ENCODE measurements at places on chromosomes 5 and 9.

DNA sequence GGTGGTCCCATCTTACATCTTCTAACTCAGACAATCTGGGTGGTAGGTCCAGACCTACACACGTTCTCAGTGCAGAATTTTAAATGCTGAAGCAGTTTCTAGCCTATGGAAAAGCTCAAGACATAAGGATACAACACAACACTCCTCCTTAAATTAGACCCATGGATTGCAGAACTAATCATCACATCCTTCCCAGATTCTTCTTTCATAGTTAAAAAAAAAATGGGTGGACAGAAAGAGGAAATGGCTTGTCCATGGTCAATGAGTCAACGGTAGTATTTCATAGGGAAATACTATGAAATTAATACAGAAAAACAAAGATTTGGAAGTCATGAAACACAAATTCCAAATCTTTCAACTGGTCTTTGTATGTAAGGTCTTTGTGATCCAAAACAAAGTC, 106.9 kb downstream of the PAPPA start:
- no peak for DNase-seq

DNA sequence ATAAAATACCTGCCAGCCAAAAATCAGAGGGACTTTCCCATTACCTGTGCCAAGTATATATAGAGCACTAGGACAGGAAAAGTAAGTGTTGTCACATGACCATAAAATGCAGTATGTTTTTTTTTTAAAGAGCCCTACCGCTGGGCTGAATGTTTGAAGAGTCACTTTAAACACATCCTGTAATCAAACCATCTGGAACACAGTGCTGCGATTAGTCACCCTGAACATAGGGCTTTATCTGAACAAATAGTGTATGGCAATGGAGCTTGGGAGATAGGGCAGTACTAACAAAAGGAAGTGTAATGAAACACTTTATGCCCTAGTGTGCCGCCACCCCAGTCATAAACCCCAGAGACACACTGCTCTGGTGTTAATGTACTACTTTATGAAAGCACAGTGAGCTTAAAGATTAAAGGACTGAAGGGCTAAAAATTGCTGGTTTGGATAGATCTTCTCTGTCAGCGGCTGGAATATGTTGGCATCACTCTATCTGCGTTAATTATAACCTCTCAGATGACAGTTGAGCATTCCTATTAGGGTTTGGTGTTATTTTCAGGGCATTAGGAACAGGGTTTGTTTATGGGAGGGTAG, 90.4 kb downstream of the ZNF608 start:
- no peak for DNase-seq

- DNase-seq, result no peak
These were observed 49.6 kb downstream of the NIPAL4 start for GRCh38 chr5:157509587-157509986.

- DNase-seq, result no peak
These were observed 213.8 kb downstream of the FAM114A2 start for GRCh38 chr5:153824909-153825308.

DNA sequence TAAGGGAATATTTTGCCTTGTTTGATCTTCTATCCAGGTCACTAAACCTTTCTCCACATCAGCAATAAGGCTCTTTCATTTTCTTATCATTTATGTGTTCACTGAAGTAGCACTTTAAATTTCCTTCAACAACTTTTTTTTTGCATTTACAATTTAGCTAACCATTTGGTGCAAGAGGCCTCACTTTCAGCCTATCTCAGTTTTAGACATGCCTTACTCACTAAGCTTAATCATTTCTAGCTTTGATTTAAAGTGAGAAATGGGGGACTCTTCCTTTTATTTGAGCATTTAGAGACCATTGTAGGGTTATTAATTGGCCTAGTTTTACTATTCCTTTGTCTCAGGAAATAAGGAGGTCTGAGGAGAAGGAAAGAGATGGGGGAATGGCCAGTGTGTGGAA, 250.5 kb downstream of the AUH start:
- DNase-seq, result no peak

DNA sequence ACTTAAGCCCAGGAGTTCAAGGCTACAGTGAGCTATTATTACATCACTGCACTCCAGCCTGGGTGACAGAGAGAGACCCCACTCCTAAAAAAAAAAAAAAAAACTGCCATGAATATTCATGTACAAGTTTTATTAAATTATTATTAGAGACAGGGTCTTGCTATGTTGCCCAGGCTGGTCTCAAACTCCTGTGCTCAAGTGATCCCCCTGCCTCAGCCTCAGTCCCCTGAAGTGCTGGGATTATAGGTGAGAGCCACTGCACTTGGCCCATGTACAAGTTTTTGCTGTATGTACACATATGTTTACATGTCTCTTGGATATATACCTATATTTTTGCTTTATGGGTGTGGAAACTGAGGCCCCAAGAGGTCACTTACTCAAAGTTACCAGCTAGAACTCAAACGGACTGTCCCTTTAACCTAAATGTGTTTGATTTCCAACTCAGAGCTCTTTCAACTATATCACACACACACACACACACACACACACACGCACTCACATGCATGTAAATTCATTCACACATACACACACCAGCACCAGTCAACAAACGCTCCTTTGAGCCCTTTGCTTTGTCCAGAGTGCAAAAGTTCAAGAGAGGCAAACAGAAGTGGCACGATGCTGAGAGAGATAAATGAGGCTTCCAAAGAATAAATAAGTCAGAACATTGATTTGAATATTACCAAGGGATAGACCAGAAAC, 42.3 kb upstream of the STRBP start:
- DNase-seq, result no peak

- DNase-seq, result no peak
These were observed 479.2 kb upstream of the TUSC1 start for GRCh38 chr9:26157411-26157810.

GRCh38 chr5:40916226-40916625, 6.9 kb downstream of the C7 start:
- DNase-seq, result no peak

DNA sequence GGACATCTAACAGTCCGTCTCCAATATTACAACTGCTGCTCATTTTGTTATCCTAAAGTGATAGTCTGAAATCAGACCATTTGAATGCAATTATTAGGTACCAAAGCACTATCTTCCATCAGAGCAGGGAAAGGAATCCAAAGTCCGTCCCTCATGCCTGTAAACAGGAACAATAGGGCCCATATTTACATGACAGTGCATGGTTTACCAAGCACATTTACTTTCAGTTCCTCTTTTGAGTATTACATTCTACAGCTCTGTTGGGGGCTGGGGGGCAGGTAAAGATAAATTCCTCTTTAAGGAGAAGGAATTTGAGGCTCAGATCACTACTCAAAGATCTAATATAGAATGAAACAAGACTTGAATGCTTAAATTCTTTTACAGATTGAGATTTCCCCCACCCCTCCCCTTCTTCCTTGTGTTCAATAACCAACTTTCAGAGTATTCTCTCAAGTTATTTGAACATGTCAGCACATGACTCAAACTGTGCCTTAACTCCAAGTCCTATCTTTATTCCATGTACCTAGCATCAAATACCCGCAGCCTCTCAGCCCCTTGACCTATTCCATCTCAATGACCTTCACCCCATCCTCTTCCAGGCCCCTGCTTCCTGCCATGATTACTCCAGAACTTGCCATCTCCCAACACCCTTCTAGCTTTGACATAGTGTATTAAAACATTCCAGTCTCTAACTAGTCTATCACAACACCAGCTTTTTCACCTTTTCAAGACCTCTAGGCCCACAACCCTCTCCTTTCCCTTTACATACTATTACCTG, 71.0 kb downstream of the BRINP1 start:
- no peak for DNase-seq

DNA sequence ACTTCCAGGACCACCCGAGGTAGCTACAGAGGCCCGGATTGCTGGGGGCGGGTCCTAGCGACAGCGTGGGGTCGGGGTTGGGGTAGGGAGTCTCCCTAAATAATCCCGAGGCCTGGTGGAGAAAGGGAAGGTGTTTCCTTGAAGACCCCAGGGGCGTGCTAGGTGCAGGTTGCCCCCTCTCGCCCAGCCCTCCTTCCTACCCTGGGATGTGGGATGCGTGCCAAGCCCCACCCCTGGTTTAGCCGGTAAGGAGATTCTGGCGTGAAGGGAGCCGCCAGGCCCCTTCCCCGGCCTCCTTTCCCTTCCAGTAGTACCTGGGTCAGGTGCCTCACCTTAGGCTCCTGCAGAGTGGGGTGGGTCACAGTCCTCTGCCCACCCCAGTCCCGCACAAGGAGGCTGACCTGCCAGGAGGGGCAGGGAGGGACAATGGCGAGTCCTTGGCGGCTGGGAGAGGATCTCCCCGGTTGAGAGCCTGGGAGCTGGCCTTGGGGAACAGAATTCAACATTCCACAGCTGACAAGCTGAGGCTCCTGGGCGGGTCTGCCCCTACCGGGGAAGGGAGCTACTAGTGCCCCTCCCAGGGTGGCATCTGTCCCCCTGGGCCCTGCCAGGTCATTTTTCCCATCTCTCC, 674 bp downstream of the TSPAN17 start:
- no peak for DNase-seq
